ENCODE measurements at places on chromosomes 1 and 21. TPM values are rescaled to one million over a fixed set of nuclear protein-coding genes. Genes with fewer than 3 reads are reported as not detected.

APOBEC4 gene
- total RNA-seq, result not detected

PRKAB2 gene
- total RNA-seq, result 46.0 TPM

KLHDC9 gene
- total RNA-seq, result 21.9 TPM

CSMD2 gene
- total RNA-seq, result 6.3 TPM

CFHR3 gene
- total RNA-seq, result 3.0 TPM

TLR5 gene
- 0.44 TPM for total RNA-seq

ADAMTS4 gene
- total RNA-seq, result 9.0 TPM

KIAA1614 gene
- 1.1 TPM for total RNA-seq

- DNase-seq, result no peak
Measured at GRCh38 chr21:40845441-40845995, 1.4 kb downstream of the DSCAM start.

GRCh38 chr1:8031176-8031785, 5.2 kb upstream of the ERRFI1 start:
- no peak for DNase-seq

DNA sequence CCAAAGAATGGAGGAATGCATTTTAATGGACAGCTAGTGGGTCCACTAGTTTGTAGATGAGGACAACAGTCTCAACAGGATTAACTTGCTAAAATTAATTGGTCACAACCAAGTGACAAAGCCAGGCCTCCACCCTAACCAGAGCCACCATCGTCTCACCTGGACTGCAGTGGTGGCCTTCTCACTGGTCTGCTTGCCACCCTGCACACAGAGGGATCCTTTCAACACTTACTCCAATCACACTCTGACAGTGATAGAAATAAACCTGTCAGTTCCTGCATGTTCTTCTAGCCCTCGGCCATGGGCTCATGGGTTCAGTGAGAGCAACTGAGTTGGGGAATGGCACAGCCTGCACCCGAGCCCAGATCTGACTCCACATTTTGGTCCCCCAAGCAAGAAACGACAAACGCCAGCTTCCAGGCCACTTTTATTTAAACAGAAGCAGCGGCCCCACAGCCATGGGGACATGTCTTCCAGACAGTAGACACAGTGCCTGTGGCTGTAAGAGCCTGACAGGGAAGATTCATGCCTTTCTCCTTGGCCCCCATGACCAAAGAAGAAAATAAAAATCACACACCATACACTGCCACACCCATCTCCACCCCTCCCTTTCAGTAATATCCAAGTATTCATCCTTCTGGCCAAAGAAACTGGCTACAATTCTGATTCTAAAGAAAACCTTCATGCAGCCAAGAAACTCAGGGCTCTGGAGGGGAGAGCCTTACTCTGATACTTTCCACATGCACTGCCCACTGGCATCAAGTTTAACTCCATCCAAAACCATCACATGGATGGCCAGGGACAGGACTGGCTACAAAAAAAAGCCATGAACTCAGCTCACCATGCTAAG, 37.6 kb downstream of the DHCR24 start:
- DNase-seq, result no peak

DNA sequence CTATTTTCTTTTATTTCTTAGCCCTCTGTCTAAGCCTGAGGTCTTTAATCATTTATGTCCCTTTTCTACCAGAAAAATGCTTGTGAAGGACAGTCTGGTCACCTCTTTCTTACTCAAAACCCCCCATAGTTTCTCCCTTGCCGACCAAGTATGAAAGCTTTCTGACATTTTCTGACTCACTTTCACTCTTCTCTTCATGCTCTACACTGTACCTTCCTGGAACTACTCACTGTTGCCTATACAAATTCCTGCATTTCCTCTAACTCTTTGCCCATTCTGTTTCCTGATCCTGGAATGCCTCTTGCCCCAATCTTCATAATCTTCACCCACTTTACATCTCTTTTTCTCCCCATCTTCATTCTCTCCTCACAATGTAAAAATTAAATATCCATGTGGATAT, 380.0 kb downstream of the HHIPL2 start:
- DNase-seq, result no peak

- no peak for DNase-seq
Measured at GRCh38 chr21:22225299-22225698, 1227.1 kb downstream of the NCAM2 start.

- DNase-seq, result peak; percentile 96
Measured at GRCh38 chr1:3683992-3684391, 31.7 kb downstream of the TP73 start.

GRCh38 chr1:61285371-61285885, 203.1 kb downstream of the NFIA start:
- DNase-seq, result no peak

DNA sequence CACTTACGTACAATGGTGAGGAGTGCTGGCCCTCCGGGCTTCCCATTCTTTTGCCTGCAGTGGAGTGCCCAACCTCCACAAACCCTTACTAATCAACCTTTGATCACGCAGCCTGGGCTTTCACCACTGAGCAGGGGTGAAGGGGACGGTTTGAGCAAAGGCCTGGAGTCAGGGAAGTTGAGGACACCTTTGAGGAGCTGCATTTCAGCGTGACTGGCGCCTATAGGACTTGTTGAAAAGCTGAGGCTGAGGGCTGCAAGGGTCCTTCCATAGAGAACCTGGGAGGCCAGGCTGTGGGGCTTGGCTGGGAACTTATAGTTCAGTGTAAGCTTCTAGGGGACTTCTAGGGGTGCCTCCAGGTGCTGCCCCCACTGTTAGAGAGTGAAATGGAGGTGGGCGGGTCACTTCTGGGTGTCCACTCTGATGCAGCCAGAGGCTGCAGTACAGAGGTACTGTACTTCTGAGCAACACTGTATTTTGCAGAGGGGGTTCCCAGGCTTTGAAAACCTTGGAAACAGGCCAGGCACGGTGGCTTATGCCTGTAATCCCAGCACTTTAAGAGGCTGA, 9.8 kb downstream of the SYTL1 start:
- peak; percentile 62 for DNase-seq

DNA sequence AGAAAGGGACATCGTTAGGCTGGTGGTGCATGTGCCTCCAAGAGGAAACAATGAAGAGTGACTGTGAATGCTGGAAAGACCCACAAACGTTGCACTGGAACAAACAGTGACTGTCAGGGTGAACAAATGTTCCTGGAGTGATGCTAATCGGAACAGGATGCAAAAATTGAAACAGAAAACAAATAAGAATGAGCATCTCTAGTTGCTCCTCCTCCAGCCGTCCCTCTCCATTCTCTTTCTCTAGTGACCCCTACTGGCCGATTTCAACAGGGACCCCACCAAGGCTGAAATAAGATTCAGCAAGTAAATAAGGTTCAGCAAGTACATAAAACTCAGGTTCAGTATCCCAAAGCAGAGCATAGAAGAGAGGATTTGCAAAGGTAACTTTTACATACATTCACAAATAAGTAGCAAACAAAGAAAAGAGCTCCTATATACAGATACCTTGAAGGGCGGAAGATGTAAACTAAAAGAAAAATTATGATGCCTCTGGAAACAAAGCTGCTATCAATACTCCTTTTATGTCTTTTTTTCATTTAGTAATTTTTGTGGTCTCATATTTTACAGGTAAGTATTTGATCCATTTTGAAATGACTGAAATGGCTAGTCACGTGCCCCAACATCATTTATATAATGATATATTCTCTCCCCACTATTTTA, 836.1 kb upstream of the ADAMTS5 start:
- DNase-seq, result peak; percentile 52

GRCh38 chr1:204498981-204499380, 4.4 kb upstream of the PIK3C2B start:
- DNase-seq, result no peak

DNA sequence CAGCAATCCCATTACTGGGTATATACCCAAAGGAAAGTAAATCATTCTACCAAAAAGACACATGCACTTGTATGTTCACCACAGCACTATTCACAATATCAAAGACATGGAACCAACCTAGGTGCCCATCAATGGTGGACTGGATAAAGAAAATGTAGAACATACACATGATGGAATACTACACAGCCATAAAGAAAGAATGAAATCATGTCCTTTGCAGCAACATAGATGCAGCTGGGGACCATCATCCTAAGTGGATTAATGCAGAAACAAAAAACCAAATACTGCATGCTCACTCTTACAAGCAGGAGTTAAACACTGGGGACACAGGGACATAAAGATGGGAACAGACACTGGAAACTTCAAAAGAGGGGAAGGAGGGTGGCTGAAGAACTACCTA, 8.7 kb downstream of the ANP32E start:
- DNase-seq, result no peak

- no peak for DNase-seq
Measured at GRCh38 chr1:115630342-115630741, 11.4 kb upstream of the VANGL1 start.

DNA sequence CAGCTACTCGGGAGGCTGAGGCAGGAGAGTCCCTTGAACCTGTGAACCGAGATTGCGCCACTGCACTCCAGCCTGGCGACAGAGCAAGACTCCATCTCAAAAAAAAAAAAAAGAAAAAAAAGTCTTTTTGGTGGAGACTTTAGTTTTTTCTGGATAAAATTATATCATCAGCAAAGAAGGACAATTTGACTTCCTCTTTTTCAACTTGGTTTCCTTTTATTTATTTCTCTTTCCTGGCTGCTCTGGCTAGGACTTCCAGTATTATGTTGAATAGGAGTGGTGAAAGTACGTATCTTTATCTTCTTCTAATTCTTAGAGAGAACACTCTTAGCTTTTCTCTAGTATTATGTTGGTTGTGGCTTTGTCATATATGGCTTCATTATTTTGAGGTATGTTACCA, 130.8 kb downstream of the PCBP3 start:
- DNase-seq, result no peak

GRCh38 chr1:14304381-14304865, 294.1 kb upstream of the KAZN start:
- DNase-seq, result no peak

DNA sequence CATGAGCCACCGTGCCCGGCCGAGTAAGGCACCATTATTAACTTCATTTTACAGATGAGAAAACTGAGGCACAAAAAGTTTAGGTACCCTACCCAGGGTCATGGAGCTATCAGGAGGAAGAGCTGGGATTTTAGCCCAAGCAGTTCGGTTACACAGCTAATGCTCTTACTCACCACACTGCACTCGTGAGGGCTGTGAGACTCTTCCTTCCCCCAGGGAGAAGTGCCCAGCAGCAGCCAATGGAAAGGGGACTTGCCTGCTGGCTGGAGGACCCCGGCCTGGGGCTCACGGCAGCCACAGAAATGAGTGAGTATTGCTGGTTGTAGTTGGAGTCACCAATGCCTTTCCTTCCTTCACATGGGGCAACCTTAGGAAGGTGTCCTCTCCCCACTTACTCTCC, 5.2 kb upstream of the CSF1 start:
- DNase-seq, result no peak

DNA sequence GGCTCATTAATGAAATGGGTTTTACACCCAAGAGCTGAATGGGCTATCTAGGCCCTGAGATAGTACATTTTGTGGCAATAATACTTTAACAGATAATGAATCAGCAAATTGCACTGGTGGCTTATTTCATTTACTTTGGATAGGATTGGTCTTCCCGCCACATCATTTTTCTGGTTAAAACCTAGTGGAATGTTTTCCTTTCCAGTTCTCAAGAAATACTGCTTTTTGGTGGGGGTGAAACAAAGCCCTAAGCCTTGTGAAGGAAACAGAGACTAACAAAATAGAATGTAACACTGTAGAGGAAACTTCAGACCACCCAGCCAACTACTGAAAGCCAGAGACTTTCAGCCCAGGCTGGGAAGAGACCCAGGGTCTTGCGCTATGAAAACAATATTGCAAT, 172.2 kb downstream of the HHIPL2 start:
- no peak for DNase-seq

GRCh38 chr1:244657421-244657820, 4.5 kb downstream of the DESI2 start:
- DNase-seq, result no peak

DNA sequence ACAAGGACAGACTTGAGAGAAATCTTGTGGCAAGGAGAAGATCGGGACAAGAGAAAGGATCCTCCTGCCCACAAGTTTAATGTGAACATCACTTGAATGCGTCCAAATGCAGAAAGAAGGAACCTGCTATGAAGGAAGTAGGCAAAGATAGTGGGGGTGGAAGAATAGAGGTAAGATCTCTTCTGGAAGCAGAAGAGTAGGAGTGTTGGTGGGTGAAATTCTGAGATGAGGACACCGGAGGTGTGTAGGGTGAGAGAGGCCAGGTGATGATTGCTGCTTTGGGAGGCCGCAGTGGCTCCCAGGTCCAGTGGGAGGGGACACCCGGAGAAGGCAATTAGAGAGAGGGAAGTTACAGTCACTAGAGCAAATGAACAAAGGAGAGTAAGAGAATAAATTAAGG, 6.8 kb downstream of the RYR2 start:
- DNase-seq, result no peak
